Esophagus squamous epithelium (tissue), 5 donors: ENCODE measurements at places on chromosomes 5 and 9.

GRCh38 chr9:125529589-125530515, 177.2 kb downstream of the MAPKAP1 start:
- DNase-seq = no peak

DNA sequence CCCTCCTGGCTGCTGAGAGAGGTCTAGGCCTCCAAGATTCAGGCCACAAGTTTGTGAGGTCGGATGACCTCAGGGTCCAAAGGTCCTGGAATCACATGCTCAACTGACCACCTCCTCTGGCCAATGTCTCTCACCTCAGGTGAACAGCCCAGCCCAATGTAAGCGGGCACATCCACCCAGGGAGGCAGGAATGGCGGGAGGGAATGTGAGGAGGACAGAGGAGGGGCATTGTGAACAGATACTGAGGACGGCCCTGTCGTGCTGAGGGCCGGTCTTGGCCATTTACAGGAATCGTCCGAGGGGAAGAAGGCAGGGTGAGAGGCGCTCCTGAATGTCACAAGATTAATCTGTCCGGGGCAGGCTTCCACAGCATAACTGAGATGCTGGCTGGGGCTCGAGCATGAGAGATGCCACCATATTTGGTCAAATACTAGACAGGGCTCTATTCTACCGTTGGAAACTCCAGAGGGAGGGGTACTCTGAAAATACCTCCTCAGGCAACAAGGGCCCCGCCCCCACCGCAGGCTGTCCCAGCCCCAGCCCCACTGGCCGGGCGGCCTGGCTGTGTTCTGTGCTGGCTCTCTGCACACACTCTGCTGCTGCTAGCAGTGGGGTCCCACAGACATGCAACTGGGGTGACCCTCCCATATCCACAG, 1.5 kb upstream of the IL17B start:
- no peak for DNase-seq

- DNase-seq = no peak
Measured at GRCh38 chr5:136909906-136910305, 544.6 kb upstream of the TRPC7 start.

DNA sequence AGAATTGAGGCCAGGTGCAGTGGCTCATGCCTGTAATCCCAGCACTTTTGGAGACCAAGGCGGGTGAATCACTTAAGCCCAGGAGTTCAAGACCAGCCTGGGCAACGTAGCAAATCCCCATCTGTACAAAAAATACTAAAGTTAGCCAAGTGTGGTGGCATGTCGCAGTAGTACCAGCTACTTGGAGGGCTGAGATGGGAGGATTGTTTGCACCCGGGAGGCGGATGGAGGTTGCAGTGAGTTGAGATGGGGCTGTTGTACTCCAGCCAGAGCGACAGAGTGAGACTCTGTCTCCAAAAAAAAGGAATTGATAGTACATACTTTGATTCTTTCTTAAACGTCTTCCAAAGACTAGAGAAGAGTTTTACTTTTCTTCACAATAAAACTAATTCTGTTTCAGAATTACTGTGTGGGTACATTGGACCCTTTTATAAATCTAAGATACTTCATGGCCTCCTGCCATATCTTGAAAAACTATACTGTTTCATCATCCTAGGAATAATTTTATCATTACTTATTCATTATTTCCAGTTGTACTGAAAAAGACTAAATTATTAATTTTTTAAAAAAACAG, 132.0 kb upstream of the GRHPR start:
- DNase-seq = no peak

GRCh38 chr5:71747182-71747581, 28.1 kb downstream of the CARTPT start:
- DNase-seq = no peak

DNA sequence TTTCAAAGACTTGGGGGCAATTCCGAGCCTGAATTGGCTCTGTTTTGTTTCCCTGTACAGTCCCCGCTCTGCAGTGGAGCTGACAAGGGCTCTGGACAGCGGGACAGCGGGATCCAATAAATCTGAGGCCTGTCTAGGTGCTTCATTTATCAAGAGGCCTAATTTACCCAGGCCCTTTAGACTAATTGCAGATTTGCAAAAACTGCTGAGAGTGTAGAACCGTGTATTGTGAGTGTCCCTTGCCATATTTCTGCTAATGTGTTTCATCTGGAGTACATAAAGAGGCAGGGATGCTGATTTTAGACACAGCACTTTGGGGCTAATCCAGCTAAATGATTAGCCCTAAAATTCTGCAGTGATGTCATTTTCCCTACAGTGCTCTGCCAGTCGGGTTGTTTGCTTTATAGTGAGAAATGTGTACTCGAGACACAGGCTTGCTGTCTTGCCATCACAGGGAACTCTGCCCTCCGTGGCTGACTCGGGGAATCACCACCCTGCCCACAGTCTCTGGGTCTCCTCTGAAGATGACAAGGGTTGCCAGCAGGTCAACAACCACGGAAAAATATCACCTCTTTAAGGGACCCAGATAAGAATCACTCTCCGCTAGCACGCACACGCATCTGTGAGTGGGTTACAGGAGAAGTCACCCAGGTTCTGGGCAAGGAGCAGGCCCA, 592.0 kb downstream of the BNC2 start:
- DNase-seq = no peak

DNA sequence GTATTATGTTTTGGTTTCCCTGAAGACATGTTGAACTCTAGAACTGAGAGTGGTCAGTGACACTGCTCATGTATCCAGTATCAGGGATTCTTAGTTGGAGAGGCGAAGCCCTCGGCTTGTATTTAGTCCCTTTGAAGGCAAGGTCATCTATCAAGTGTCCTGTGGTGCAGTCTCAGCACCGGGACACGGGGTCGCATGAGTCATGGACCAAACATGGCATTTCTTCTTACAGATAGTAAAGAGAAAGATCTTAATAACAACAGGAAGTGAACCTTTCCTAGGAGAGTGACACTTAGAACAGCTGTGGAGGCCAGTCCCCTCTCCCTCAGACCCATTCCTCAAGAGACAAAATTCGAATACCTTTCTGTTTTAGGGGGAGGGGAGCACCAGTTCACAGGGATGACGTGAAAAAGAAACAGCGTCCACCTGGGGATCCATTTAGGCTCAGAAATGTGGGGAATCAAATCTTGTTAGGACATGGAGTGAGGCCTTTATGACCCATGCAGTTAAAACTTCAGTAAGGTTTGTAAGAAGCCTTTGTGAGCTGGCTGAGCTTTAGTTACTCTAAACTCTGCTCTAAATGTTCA, 86.5 kb downstream of the ADGRV1 start:
- DNase-seq = no peak

- no peak for DNase-seq
Measured at GRCh38 chr5:143001764-143002351, 231.7 kb downstream of the ARHGAP26 start.

DNA sequence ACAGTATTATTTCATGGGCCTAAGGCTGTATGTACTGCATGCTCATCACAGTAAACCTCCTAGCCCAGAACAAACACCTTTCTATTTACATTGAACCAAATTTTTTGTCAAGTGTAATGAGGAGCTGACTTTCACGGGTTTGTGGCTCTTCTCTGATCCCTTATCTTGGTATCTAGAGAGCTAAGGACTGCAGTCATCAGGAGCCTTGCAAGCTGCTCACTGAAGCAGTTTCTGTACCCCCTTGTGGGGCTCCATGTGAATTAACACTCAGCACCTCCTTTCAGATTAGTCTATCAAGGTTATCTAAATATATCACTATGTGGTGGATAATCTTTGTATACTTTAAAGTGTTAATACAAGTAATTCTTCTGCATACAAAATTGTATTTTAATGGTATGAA, 108.2 kb downstream of the AUH start:
- DNase-seq = no peak

DNA sequence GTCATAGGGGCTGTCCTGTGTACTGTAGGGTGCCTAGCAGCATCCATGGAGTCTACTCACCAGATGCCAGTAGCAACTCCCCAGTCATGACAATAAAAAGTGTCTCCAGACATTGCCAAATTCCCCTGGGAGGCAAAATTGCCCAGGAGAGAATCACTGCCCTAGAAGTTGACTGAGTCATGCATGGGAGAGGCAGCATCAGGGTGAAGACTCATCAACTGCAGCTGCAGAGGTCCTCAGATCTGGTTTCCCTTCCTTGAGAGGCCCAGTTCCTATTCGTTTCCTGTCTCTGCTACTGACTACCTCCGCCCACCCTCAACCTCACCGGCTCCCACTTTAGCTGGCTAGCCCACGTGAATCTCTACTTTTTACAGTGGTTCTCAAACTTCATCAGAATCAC, 88.6 kb upstream of the AGXT2 start:
- DNase-seq = no peak

GRCh38 chr5:27494887-27495286, 456.5 kb upstream of the CDH9 start:
- DNase-seq = no peak

DNA sequence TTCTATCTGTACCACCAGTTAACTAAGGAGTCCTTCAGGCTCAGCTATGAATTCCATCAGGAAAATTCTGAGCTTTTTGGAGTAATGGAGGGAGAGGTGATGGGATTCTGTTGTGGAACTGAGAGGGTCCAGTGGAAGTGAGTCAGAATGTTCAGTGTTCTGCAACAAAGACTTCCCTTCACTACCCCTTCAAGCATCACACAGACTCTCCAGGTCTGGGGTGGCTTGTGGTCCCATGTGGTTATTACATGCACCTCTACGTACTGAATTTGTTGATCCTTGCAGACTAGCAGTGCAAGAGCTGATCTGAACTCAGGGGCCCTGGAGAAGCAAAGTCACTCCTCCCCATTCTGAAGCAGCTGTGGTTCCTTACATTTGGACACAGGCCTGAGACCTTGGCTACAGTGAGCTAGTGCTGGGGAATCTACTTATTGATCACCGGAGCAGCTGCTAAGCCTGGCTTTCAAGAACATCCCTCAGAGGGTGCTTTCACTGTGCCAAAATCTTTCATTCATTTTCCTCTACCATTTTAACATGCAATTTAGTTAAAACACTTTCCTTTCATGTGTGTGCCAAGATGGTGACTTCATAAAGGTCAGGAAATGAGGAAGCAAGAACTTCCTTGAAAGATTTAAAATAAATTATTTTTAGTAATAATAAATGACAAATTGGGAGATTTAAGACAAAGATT, 75.0 kb upstream of the TNC start:
- no peak for DNase-seq

- DNase-seq = no peak
Measured at GRCh38 chr5:175766963-175767362, 104.4 kb upstream of the CPLX2 start.

DNA sequence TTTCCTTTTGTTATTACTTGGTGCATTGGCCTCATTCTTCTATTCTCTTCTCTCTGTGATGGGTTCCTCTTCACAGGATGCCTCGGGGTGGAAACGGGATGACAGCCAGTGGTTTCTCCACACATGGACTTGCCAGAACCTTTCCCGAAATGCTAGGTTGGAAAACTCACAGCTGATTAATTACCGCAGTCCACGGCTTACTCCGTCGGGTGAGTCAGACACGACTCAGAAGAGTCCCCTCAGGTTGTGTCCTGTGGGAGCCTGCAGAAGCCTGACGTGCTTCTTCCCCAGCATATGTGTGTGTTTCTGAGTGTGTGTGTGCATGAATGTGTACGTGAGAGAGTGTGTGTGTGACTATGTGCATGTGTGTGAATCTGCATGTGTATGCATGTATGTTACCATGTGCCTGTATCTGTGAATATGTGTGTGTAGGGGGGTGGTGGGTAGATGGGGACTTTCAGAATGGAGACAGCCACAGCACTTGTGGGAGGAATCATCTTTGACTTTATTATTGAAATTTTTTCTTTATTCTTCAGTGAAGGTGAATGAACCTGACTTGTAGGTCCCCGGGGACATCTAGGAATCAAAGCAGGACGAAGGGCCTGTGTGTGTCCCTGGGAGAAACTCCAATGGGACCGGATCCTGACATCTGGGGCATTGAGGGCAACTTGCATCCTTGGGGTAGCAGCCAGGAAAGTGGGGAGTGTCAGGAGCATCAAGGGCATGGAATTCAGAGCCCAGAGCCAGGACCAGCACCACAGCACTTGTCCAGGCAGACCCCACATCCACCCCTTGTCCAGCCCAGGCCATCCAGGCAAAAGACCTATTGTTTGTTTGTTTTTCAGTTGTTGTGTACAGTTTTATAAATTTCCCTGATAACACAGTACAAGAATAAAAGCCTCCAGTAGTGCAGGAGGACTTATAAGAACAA, 21.9 kb upstream of the MED10 start:
- DNase-seq = no peak

DNA sequence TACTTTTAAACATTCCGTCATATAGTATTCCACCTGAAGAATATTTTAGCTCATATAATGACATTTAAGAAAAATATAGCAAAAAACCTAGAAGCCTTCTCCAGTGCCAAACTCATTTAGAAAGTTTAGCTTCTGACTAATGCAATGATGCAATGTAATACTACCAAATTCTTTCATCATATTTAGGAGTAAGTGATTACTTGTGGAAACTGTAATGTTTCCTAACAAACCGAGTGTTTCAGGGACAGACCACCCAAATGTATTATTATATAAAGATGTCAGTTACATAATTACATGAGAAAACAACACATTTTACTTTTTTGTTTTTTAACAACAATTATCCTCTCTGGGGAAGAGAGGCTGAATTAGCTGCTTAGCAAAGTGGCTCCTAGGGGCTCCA, 316.2 kb downstream of the ARL15 start:
- DNase-seq = no peak

- no peak for DNase-seq
Measured at GRCh38 chr5:140855772-140856674, at the start of gene PCDHA10. Gene PCDHA10, plus strand, starts transcription at chr5:140855897. Its CDS starts 152 bp downstream, at chr5:140856049.

DNA sequence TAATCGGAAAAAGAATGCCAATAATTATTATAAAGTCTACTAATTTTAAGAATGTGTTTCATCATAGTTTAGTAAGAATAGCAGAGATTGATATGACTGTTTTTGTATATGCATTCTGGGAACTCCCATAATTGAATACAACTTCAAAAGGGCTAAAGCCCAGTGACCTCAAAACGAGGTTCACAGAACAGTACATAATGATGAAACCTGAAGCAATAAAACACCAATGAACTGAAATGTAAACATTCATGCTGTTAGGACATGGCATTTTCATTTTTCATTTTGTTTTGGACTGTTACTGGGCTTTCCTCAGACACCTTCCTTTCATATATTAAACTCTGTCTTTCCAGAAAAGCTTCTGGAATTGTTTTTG, 684 bp upstream of the JMY start:
- no peak for DNase-seq

GRCh38 chr9:117028103-117028858, 341.2 kb downstream of the TRIM32 start:
- no peak for DNase-seq
